RKO (cell line): ENCODE measurements at places on chromosomes 1 and 21.
A peak's percentile ranks its signal among the peaks of the same experiment; 100 is the strongest.

DNA sequence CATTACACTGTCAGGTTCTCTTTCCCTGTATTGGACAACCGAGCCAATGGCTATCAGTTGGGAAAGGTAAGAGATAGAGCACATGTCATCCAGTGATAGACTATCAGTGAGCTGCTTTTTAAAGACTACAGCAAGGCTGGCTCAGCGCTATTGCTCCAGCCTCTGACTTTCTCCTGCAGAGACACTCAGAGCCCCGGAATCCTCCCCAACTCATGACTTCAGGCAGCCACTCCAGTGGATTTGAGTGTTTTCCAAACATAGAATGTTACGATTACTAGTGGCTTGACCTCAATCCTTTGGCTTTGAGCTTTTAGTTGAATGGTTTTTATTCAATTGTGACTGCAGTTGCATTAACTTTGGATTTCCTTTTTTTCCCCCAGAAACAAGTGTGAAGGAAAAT, 331.9 kb downstream of the DISC1 start:
- DNase-seq, result no peak

DNA sequence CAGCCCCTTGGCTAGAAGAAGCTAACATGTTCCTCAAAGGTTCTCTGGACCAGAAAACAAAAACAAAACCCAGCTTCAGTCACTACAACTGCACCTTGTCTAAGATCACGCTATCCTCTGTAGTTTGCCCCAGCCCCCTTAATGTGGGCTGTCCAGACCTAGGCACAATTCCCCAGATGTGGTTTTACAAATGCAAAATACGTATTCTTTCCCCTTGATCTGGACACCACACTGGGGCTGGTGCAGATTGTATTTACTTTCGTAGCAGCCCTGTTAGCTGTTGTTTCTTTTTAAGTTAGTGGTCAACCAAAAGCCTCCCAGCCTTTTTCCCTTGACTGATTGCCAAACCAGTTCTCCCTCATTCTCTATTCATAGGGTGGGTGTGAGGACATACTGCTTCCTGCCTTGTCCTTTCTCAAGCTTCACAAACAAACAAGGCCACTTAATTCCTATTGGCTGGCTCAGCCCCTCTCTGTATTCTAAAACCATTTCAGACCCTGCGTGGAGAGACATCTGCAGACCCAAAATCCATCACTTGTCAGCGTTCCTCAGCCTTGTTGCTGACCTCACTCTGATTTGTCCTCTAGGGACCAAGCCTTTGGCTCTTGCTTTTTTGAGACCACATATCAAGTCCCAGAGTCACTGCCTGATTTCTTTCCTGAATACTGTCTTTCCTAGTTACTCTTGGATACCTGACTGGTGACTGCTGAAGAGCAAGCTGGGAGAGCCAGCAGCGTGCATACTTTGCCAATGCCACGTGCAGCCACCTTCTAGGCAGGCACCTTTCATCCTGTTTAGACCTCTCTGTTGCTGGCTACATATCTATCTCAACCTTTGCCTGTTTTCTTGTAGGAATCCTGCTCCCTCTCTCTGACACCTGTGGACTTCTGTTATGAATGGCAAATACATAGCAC, 96.4 kb upstream of the RAB3GAP2 start:
- DNase-seq, result no peak

DNA sequence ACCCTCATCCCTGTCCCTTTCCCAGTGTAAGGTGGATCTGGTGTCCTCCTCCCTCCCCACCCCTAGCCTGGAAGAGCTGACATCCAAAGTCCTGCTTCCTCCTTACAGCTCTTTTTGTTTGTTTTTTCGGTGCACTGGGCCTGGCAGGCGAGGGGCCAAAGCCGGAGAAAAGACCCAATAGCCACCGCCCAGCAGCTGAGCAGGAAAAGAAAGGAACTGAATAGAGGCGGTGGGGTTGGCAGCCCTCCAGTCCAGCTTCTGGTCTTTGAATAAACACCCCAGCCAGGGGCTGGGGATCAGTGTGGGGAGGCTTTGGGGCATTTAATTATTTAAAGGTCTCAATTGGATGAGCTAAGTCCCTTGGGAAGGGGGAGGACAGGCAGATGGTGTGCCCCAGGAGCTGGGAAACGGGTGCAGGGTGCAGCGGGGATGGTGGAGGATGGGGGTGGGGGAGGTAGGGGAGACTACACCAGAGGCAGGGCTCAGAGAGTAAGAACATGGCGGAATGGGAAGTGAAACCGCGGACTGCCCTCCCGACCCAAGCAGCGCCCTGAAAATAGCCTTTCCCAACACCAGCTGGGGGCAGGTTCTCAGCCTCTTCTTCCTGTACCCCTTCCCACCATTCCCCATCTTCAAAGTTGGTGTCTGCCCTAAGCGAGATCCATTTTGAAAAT, 20.2 kb downstream of the BTG2 start:
- DNase-seq, result no peak

GRCh38 chr1:201284636-201285035, 1.3 kb downstream of the PKP1 start:
- DNase-seq, result no peak

GRCh38 chr1:235898126-235898525, 31.4 kb upstream of the LYST start:
- DNase-seq, result no peak

DNA sequence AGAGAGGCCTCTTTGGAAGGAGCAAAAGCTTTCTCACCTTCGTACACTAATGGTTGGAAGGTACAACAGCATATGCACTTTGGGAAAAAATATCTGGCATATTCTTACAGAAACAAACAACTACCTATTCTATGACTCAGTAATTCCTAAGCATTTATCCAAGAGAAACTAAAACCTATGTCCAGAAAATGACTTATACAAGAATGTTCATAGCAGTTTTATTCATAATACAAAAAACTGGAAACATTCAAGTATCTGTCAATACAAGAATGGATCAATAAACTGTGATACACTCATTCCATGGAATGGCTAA, 8.2 kb downstream of the NBPF1 start:
- DNase-seq, result no peak

- no peak for DNase-seq
These were observed 2.2 kb upstream of the ADORA3 start for GRCh38 chr1:111505641-111506119.

DNA sequence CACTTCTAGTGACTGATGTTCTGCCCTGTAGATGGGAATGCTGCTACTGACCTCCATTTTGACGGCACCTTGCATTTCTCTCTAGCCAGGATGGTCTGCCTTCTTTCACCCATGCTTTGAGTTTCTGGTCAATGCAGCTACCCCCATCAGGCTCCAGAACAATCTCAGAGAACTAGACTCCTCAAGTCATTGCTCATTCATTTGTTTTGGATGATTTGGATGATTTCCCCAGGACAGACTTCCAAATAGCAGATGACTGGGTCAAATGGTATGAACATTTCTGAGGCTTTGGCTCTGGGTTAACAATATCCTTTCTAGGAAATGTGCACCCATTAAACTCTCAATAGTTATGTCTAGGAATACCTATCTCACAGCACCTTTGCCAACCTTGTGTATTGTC, 63.9 kb downstream of the CSMD2 start:
- DNase-seq, result no peak

DNA sequence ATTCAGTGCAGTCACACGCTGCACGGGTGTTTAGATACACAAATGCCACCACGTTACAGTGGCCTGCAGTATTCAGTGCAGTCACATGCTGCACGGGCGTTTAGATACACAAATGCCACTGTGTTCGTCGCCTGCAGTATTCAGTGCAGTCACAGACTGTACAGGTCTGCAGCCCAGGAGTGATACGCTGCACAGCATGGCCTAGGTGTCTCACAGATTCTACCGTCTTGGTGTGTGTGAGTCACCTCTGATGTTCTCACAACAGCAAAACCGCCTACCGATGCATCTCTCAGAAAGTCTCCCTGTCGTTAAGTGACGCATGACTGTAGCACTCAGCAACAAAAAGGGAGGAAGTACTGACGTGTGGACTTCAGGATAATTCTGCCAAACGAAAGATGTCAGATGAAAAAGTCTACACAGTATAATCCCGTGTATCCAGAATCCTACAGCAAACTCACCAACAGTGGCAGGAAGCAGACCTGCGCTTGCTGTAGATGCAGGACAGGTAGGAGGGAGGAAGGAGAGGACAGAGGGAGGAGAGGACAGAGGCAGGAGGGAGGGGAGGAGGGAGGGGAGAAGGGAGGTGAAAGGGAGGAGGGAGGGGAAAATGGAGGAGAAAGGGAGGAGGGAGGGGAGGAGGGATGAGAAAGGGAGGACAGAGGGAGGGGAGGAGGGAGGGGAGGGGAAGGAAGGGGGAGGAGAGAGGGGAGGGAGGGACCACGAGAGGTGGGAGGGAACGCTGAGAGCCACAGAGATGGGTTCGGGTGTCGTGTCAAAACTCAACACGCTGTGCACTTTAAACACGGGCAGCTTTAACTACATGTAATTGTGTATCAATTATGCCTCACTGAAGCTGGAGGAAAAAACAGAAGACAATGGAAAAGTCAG, 36.3 kb upstream of the PCBP3 start:
- peak; percentile 61 for DNase-seq

DNA sequence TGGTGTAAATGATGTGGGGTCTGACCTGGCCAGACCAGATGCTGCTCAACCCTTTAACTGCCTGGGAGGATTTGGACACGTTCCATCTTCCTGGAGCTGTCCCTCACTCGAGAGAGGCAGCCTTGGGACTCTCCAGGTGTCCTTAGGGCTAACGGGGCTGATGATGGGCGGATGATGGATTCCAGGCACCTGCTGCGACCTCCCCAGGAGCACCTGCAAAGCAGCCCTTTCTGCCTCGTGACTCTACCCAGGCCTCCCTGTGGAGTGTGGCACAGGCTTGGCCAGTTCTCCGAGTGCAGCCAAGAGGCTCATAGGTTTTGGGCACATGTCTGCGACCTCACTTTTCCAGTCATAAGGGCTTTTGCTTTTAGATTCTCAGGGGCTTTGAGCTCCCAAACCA, 12.3 kb upstream of the TRIM17 start:
- no peak for DNase-seq
